ENCODE measurements at places on chromosomes 2 and 18.
A peak's percentile ranks its signal among the peaks of the same experiment; 100 is the strongest.

DNA sequence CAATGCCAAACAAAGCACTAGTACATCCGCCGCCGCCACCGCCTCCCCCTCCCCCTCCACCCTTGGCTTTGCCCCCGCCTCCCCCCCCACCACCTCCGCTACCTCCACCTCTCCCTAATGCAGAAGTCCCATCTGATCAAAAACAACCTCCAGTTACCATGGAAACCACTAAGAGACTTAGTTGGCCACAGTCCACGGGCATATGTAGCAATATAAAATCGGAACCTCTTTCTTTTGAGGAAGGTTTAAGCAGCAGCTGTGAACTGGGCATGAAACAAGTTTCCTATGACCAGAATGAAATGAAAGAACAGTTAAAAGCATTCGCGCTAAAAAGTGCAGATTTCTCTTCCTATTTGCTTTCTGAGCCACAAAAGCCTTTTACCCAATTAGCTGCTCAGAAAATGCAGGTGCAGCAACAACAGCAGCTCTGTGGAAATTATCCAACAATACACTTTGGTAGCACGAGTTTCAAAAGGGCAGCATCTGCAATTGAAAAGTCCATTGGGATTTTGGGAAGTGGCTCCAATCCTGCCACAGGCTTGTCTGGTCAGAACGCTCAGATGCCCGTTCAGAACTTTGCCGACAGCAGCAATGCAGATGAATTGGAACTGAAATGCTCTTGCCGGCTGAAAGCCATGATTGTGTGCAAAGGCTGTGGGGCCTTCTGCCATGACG is 168.0 kb downstream of the ASXL3 start:
- DNase-seq = no peak

DNA sequence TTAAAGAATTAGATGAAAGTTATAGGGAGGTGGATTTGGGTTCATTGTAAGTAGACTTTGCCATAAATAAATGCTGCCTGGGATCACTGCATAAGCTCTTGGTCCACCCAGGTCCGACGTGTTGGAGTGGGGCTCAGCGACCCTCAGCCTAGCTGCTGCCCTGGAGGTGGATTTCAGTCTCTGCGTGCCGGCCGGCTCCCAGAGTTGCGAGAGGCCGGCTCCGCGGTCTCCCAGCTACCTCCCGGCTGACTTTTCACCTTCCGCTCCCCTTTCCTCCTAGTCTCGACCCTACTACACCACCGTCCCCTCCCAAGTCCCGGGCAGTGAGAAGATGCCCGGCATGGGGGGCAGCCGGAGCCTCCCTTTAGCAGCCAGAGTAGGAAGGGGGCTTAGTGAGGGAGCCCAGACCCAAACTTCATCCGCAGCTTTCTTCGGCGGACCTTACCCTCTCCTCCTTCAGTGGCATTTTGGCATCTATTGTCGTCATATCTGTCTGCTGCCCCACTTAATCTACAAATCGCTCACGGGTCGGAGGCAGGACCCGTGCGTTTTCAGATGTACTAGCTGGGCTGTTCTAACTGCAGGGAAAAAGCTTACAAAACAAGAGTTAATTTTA is 8.1 kb downstream of the EMX1 start:
- no peak for DNase-seq

DNA sequence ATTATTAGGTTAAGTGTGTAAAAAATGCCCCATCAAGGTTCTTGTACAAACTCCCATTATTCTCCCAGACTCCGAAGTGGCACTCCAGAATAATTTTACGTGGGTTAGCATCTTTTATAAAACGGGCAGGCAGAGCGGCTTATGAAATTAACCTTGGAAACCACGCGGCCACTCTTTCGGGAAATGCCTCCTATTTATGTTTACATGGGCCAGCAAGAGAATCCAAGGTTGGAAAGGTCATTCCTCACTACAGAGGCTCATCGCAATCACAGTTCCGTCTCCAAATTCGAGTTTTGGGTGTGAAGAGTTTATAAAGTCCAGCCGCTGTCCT is 1.2 kb upstream of the IMPA2 start:
- DNase-seq = no peak

GRCh38 chr2:163348857-163349380 is 386.9 kb downstream of the FIGN start:
- no peak for DNase-seq

DNA sequence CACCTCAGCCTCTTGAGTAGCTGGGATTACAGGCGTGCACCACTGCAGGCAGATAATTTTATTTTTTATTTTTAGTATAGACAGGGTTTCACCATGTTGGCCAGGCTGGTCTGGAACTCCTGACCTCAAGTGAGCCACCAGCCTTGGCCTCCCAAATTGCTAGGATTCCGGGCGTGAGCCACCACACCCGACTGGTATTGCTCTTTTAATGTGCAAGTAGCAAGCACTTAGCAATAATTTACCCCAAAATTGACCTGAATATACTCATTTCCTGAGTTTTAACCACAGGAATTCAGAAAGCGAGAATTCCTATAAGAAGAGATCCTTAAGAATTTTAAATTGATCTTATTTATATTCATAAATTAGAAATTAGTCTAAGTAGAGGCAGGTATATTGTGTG is 169.1 kb downstream of the CDH2 start:
- no peak for DNase-seq

DNA sequence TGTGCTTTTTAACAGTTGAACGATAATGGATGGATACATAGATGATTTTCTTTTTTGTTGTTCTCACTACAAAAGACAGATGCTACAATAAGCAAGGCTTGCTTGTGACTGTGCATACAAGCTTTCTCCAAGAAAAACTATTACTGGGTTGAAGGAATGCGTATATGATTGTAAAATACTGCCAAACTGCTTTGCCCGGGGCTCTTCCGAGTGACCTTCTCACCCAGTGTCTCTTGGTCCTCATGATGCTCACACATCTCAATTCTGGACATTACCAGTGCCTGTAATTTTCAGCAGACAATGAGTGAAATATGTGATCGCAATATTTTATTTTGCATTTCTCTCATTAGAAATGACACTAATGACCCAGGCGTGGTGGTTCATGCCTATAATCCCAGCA is 35.9 kb downstream of the INPP5D start:
- DNase-seq = no peak

DNA sequence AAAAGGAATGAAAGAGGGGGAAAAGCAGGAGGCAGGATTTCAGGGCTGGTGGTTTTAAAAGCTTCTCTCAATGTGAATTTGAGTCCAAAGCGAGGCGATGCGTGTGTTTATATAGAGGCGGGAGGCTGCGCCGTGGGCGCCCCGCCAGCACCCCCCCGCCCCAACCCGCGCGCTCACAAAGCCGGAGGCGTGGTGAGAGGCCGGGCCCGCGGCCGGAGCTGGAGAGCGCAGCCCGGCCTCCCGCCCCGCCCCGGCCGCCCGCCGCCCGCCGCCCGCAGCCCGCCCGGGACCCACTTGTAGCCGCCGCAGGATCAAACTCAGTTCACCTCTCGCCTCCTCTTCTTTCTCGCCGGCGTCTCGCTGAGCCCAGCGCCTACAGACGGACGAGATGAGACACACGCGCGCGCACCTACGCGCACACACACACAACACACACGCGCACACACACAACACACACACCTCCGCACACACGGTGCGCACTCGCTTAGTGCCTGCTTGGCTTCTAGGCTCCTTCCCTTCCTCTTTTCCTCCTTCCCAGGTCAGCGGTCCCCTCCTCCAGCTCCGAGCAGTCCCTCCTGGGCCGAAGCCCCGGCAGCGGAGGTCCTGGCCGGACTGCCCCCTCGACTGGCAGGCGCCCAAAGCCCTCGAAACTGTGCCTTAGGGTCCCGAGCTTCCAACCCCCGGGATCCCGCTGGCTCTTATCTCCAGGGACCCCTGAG is 1.3 kb upstream of the CYP26B1 start:
- no peak for DNase-seq

DNA sequence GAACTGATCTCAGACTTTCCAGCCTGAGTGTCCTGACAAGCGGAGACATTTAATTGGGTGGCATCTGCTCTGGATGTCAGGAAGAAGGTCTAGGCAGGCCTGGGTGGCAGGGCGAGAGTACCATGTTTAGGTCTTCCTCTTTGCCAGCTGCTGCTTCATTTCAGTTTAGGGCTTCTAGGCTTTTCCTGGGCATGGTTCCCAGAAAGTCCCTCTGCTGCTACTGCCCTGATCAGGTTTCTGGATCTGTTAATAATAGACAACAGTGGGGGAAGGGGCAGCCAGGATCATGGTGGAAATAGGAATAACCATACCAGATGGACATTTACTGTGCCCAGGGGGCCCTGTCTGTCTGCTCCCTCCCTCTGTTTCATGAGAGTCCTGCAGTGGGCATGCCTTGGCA is 2.3 kb upstream of the PLCD4 start:
- DNase-seq = peak; percentile 99

- DNase-seq = no peak
Measured at GRCh38 chr18:62386601-62387000, 61.5 kb downstream of the TNFRSF11A start.

DNA sequence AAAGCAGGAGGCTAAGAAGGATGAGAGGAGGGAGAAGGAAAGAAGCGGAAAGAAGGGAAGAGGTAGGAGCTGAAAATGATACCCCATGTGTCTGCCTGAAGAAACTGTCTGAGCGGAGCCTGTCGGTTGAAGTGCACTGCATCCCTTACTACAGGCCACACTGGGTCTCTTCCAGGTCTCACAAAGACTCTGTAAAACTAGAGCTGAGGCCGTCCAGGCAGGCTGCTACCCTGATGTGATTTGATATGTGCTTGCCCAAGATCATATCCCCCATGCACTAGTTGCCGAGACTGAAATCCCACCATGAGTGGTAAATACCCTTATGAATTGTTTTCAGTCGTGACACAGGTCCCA is 134.4 kb downstream of the MAIP1 start:
- no peak for DNase-seq

Data from DMS 273 treated with DMSO at 0.1 percent for 48 hours (cell line).